ENCODE measurements at places on chromosomes 3 and 15.
A peak's percentile ranks its signal among the peaks of the same experiment; 100 is the strongest.

- DNase-seq = no peak
Measured at GRCh38 chr3:20240154-20240883, 54.3 kb upstream of the SGO1 start.

DNA sequence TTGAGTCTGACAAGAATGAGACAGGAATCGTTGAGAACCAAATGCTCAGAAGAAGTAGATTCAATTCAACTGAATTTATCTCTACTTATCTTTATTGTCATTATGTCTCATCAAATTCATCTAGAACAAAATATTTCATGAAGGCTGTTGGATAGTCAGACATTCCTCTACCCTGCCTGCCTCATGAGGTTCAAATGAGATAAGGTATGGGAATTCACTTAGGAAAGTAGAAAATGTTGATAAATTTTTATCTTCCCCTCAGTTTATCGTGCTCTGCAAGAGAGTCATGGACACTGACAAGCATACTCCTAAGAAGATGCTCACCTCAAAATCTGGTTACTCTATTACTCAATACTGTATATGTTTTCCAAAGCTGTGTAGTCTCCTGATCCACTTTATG, 149.7 kb upstream of the CDIN1 start:
- DNase-seq = no peak

DNA sequence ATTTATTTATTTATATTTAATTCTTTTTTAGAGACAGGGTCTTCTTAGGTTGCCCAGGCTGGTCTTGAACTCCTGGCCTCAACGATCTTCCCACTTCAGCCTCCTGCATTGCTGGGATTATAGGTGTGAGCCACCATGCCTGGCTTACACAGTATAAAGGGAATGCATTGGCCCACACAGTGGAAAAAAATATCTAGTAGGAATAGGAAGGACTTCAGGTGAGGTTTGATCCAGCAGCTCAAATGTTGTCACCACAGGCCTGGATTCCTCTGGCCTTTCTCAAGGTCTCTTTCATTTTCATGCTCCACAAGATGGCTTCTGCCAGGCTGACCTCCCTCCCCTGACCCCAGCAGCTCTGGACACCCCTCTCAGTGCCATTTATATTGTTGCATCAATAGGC, 2.1 kb upstream of the SPTBN5 start:
- no peak for DNase-seq

DNA sequence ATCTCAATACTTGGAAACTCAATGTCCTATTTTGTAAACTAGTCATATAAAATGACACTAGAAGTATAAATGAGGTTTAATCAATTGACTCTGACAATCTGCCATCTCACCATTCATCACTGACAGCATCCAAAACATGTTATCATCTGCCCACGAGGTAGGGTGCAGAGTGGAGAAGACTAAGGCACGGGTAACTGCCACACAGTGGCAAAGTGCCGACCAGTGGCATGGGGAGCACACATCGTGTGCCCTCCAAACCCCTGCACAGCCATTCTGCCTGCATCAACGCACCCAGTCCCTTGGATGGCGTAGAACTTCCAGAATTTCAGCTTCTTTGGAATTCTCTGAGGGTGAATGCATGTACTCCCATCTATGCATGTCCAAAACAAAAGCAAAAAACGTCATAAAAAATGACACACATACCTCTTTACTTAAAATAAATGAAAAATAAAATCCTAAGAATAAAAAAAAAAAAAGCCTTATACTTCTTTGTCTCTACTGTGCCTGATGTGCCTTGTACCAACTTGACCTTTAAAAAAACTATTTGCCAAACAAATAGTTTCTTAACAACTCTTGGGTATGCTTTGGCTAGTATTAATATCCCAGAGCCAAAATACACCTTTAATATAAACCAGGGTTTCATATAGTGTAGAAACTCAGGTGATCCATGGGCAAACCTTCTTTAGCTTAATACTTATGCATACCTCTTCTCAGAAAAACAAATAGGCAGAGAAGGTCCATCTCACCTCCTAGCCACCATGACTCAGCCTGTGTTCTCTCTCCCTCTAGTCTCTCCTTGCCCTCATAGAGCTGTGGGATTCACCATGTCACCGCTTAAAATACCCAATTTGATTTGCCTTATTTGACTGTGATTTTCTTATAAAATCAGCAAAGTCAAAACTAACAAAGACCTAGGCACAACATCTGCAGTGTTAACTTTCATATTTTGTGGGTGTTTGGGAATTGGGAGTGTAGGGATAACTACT, 12.7 kb downstream of the CPOX start:
- no peak for DNase-seq

GRCh38 chr15:92613841-92614240, 41.7 kb downstream of the FAM174B start:
- no peak for DNase-seq

DNA sequence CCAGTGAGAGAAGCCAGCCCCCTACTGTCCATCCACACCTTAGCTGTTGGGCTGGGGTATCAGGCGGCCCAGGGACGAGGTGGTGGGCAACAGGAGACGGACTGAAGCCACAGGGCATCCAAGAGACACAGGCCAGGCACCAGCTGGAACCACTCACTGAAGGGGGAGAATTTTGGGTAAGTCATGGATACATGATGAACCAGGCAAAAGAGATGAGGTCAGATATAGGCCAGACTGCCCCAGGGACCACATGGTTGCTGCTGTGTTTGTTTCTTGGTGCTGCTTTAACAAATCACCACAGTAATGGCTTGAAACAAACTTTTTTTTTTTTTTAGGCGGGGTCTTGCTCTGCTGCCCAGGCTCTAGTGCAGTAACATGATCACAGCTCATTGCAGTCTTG, 66.4 kb downstream of the SEMA5B start:
- DNase-seq = no peak

DNA sequence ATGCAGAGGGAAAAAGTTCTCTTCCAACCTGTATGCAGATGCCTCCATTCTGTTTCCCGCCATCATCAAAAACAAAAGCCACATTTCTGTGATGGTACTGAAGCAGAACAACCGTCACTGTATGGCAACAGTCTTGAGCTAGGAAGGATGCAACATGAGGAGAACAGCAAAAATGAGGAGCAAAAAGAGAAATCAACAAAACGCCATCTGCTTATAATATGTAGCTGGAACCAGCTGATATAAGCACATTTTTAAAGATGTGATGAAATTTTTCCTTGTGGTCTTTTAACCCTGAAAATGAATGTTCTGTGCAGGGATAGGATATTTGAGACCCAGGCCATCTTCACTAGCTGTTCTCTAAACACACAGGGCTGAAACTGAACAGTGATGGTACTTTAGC, 287.0 kb downstream of the ZIC4 start:
- no peak for DNase-seq

DNA sequence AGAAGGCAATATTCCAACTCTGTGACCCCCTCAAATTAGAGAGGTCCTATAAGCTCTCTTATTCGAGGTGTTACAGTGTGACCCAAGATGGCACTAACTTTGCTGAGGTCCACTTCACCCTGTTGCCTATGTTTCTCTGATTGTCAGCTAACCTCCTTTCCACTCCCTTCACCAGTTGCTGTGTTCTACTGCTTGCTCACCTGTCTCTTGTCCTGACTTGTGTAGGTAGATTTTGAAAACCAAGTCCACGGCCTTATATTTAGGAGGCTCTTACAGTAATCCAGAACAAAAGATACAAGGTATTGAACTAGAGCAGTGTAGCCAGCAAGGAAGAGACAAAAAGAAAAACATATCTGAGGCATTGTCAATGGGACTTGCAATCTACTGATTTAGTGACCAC, 20.1 kb upstream of the GSK3B start:
- DNase-seq = no peak

DNA sequence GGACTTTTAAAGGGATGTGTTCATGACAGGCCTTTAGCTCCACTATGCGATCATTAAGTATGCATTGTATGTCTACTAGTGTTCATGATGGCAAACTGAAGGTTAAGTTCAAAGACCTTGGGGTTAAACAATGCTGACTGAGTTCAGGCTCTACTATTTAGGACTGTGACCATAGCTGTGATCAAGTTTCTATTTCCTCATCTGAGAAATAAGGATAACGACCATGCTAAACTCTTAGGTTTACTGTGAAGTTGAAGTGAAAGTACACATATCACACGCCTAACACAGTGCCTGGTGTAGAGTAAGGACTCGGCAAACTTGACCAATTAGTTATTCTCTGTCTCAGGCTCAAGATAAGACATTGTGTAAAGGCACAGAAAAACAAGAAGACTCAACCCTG, 243.2 kb downstream of the MBNL1 start:
- no peak for DNase-seq

DNA sequence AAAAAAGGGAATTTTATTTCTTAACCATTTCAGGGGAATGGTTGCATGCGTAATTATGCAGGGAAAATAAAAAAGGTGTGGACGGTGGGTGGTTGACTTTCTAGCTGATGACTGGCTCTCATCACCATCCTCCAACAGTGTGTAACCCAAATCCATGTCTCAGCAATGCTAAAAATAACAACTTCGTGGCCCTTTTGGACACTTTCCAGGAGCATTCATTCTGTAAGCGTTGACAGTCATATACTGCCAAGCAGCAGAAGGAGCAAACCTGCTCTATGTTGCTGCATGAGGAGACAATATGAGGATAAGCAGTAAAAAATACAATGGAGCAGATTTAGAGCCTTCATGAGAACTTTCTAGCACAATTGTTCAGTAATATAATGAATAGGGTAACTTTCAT, 189.1 kb downstream of the ANXA2 start:
- no peak for DNase-seq

- no peak for DNase-seq
Measured at GRCh38 chr3:15086699-15087098, 12.2 kb downstream of the RBSN start.

GRCh38 chr3:79986338-79986737, 218.5 kb upstream of the ROBO1 start:
- DNase-seq = no peak

GRCh38 chr15:37100109-37100965, at the start of gene MEIS2:
Gene MEIS2 (minus strand): TSS chr15:37100549. CDS start chr15:37099466, 1,083 bp downstream.
- peak; percentile 97 for DNase-seq

DNA sequence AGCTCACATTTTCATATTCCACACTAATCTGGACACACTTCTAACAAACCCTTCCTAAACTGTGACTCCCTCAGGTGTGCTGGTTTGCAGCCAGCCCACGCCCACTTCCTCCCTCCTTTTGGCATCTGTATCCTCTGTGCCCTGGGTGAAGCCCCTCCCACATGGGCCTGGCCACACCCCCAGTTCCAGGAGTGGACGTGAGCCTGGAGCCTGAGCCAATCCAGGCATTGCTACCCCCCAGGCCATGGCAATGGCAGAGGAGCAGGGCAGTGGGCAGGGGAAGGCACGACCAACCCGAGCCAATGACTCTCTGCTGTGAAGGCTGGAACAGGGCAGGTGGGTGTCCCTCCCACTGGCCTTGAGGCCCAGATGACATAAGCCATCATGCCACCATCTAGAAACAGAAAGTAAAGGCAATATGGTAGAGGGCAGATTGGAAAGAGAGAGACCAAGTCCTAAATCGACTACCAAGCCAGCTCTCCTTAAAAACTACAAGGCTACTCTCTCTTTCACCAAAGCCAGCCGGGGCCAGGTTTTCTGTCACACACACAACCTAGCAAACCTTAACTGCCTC, 18.6 kb downstream of the FAM174B start:
- DNase-seq = peak; percentile 46

- DNase-seq = no peak
Measured at GRCh38 chr15:68989541-68990230, 24.8 kb upstream of the NOX5 start.
